NCI-H460 (cell line): ENCODE measurements at places on chromosomes 6 and 20. TPM values are rescaled to one million over a fixed set of nuclear protein-coding genes. Genes with fewer than 3 reads are reported as not detected.

Gene FERMT1
- 12.0 and 12.9 TPM in 2 replicates for total RNA-seq

Gene ZFP57
- not detected in 2 replicates for total RNA-seq

Gene MYH7B
- total RNA-seq = 0.05 and 0.49 TPM in 2 replicates

Gene KPNA5
- total RNA-seq = 5.3 and 6.1 TPM in 2 replicates

Gene TPBG
- 1.6 and 1.9 TPM in 2 replicates for total RNA-seq

Gene TFAP2C
- 11.3 and 11.8 TPM in 2 replicates for total RNA-seq

Gene PRDM1
- 3.0 and 3.6 TPM in 2 replicates for total RNA-seq

Gene COL20A1
- total RNA-seq = 0.06 and 0.10 TPM in 2 replicates

Gene COL9A1
- total RNA-seq = not detected in 2 replicates

Gene C4B
- total RNA-seq = 0.69 and 0.87 TPM in 2 replicates

Gene OLIG3
- total RNA-seq = 0.12 TPM in 2 replicates

Gene RHAG
- not detected in 2 replicates for total RNA-seq

Gene DNAH8
- not detected in 2 replicates for total RNA-seq

Gene TRIM40
- total RNA-seq = not detected in 2 replicates

Gene NKAPL
- not detected in 2 replicates for total RNA-seq

Gene B3GAT2
- total RNA-seq = 0.02 TPM in 1 of 2 replicates, not detected in the other

Gene MRAP2
- total RNA-seq = 0.87 and 0.95 TPM in 2 replicates

Gene ID4
- 0.57 TPM in 1 of 2 replicates, not detected in the other for total RNA-seq

Gene FILIP1
- total RNA-seq = 0.06 TPM in 1 of 2 replicates, not detected in the other

Gene LIME1
- total RNA-seq = 6.6 and 7.6 TPM in 2 replicates

Gene LY6G6D
- total RNA-seq = not detected in 2 replicates

Gene MUC22
- not detected in 2 replicates for total RNA-seq

Gene ZSCAN31
- 31.9 and 41.4 TPM in 2 replicates for total RNA-seq

Gene PTCRA
- total RNA-seq = not detected in 2 replicates

Gene LRFN2
- total RNA-seq = not detected in 2 replicates

Gene BTNL2
- not detected in 2 replicates for total RNA-seq

Gene TBC1D7
- 22.8 and 23.0 TPM in 2 replicates for total RNA-seq

Gene ANKEF1
- total RNA-seq = 5.3 and 5.6 TPM in 2 replicates

Gene SLC26A8
- not detected in 2 replicates for total RNA-seq

Gene PDE10A
- 233 and 245 TPM in 2 replicates for total RNA-seq

Gene NUS1
- total RNA-seq = 16.1 and 17.7 TPM in 2 replicates

Gene POLR1C
- total RNA-seq = 36.4 and 39.5 TPM in 2 replicates

Gene DEFB132
- not detected in 2 replicates for total RNA-seq

Gene TCF21
- total RNA-seq = not detected in 2 replicates

Gene FAM217B
- total RNA-seq = 7.2 and 10.7 TPM in 2 replicates
